CD4-positive, alpha-beta T cell (primary cell): ENCODE measurements at places on chromosomes 6 and 20. TPM values are rescaled to one million over a fixed set of nuclear protein-coding genes. Genes with fewer than 3 reads are reported as not detected.

DNA sequence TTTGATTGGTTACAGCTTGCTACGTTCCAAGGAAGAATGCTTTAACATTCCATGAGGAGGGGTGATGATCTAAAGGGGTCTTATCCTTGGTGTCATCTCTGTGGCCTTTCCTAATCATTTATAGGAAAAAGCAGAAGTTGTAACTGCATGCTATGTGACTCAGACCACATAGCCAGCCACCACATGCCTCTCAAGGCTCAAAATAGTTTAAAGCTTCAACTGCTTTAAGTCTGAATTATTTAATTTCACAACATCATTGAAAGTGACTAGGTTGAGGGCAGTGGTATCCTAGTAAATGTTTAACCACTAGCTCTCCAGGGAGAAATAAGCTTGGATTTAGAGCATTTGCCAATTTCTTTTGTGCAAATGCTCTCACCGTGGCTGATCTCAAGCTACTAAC, 29.7 kb downstream of the MC3R start:
- no peak for DNase-seq

IRF4 gene
- total RNA-seq: 20.8 TPM

PSMB1 gene
- 98.8 TPM for total RNA-seq

GRCh38 chr6:19303383-19303782, 533.8 kb upstream of the ID4 start:
- no peak for DNase-seq

DNA sequence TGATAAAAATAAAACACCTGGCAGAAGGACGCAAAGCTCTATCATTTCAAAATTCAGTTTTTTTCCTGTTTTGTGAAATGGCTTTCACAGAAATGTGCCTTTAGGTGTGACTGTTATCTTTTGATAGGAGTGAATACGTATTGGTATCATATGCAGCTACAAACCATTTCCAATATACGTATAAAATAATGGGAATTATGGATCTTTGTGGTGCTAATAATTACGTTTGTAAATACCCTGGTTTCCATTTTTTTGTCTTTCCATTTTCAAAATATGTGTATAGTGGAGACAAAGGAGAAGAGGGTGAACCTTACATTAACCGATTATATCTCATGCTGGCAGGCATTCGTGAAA, 108.7 kb upstream of the GMDS start:
- no peak for DNase-seq

DNA sequence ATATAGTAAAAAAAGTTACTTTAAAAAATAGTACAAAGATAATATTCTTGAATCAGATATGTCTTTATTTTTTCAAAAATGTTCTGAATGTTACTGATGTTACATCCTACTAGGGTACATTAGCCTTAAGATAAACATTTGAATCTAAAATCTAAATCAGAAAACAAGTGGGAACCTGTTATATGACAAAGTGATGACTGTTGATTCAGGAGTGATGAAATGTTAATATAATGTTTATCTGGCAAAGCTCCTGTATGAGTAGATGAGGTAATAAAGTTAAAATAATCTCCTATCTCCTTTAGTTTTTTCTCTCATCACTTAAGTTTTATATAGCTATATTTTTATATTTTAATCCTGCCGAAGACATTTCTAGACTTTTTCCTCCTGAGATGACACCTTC, 4.2 kb downstream of the DOP1A start:
- no peak for DNase-seq

- DNase-seq: no peak
These were observed 75.5 kb upstream of the CCDC167 start for GRCh38 chr6:37575221-37575620.

DNA sequence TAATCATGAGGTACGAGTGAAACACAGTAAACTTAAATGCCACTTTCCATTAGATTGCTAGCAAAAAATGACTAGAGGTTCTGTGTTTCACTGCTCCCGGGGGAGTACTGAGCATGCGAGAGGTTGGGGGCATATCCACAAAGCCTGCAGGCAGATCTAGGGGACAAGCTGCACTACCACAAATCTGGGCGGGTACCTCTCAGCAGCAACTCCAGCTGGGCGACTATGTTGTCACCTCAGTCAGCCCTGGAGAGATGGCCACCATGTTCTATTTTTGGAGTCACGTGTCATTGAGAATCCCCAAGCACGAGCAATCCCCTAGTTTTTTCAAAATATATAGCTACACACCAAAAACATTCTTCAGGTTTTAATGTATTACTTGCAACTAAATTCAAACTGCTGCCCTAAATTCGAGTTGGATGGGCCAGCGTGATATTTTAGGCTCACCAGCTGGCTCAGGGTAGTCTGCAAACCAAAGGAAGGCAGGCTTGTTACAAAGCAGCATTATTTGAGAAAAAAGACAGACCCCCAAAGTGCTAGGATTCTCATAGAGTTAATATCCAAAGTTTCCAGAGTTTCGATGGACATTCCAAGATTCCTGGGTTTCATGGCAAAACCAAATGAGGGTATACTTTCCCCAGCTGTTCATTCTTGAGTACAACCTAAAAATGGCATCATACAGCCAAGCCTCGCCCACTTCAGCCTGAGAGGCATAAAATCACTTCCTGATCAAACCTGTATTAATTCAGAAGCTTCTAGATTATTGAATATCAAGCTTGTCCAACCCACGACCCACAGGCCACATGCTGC, 24.1 kb upstream of the MYLIP start:
- no peak for DNase-seq

GRCh38 chr6:40139447-40139846, 205.2 kb upstream of the MOCS1 start:
- no peak for DNase-seq

DNA sequence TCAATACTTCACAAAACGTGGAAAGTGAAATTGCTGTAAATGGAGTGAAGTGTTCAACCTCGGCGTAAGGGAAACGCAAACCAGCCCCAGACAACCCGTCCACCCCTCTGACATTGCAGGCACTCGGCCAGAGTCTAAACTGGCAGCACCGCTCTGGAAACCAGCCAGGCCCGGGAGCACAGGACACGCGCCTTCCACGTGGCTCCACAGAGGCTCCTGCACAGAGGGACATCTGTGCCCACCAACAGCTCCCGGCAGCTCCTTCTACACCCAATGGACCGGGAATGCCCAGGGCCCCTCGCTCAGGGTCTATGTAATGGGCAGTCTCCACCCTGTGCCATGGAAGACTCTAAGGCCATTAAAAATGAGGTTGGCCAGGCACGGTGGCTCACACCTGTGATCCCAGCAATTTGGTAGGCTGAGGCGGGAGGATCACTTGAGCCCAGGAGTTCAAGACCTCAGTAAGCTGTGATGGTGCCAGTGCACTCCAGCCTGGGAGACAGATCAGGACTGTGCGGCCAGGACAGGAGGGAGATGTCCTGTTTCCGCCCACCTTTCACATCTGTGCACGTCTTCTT, 3.4 kb upstream of the HELZ2 start:
- DNase-seq: no peak

- DNase-seq: no peak
These were observed 26.1 kb upstream of the HLA-E start for GRCh38 chr6:30463242-30463641.

- no peak for DNase-seq
These were observed 10.7 kb downstream of the MAPRE1 start for GRCh38 chr20:32830437-32830836.

- no peak for DNase-seq
These were observed 579.1 kb downstream of the DOK5 start for GRCh38 chr20:55054453-55054852.

DNA sequence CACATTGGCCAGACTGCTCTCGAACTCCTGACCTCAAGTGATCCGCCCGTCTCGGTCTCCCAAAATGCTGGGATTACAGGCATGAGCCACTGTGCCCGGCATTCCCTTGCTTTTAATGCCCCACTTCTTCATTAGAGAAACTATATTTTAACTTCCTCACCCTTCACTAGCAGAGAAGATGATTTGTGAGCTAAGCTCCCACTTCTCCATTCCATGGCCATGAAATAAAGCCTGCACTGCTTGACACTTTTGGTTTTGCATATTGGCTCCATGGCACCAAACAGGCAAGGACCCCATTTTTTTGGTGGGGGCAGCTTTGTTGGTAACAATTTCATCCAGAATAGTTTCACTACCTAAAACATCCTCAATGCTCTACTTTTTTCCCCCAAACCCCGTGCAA, 145.3 kb downstream of the TFAP2B start:
- no peak for DNase-seq

GRCh38 chr6:163958646-163959045, 544.1 kb downstream of the QKI start:
- no peak for DNase-seq

SMIM13 gene
- 4.6 TPM for total RNA-seq

RSPO3 gene
- total RNA-seq: not detected

GLP1R gene
- not detected for total RNA-seq

PI3 gene
- not detected for total RNA-seq

DNA sequence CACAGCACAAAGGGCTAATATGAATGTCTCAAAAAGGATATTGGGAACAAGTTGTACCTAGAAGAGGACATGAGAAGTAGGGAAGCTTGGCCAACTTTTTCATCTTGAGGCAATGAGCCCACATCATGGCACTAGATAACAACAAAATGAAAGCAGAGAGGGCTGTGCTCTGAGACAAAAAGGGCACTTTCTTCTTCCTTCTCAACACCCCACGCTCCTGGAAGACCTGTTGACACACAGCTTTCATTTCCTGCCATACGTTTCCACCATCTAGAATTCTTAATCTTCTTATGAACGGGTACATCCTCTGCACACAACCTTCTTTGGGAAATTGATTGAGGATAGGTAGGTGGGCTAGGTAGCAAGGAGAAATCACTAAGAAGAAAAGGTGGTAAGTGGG, 187.8 kb upstream of the STXBP5 start:
- DNase-seq: no peak

TCF21 gene
- total RNA-seq: not detected

GRCh38 chr6:33692760-33693158, 18.7 kb downstream of the UQCC2 start:
- peak; percentile 43 for DNase-seq

- DNase-seq: no peak
These were observed 1.7 kb downstream of the NUDT3 start for GRCh38 chr6:34390531-34391472.

- peak; percentile 30 for DNase-seq
These were observed 38.7 kb upstream of the ZBP1 start for GRCh38 chr20:57658833-57659516.

DNA sequence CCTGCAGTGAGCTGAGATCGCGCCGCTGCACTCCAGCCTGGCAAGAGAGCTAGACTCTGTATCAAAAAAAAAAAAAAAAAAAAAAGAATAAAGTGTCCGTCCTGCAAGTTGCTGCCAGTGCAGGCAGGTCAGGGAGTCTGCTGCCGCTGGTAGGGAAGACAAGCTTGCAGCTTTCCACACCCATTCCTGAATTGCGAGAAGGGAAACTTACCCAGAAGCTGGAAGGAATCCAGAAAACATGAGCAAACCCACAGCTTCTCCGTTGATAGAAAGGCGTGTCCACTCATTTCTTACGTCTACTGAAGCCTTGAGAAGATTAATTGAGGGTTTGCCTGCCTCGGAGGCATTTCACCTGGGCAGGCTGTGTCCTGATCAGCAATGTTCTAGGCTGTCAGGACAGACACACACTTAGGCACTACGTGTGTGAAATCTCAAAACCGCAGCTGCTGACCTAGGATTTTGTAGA, 61.6 kb upstream of the DSP start:
- no peak for DNase-seq

GRCh38 chr6:134510142-134510541, 192.2 kb upstream of the SGK1 start:
- no peak for DNase-seq

- DNase-seq: no peak
These were observed 44.0 kb upstream of the CTNNBL1 start for GRCh38 chr20:37649676-37650370.

HDGFL1 gene
- total RNA-seq: not detected

C20orf141 gene
- total RNA-seq: not detected

- no peak for DNase-seq
These were observed 301.4 kb upstream of the STXBP5 start for GRCh38 chr6:146902846-146903245.

- no peak for DNase-seq
These were observed 156.9 kb downstream of the FAXC start for GRCh38 chr6:99192561-99192960.

GRCh38 chr6:82068721-82069120, 178.8 kb downstream of the IBTK start:
- no peak for DNase-seq

- no peak for DNase-seq
These were observed 28.1 kb downstream of the EPB41L1 start for GRCh38 chr20:36182604-36183154.

DNA sequence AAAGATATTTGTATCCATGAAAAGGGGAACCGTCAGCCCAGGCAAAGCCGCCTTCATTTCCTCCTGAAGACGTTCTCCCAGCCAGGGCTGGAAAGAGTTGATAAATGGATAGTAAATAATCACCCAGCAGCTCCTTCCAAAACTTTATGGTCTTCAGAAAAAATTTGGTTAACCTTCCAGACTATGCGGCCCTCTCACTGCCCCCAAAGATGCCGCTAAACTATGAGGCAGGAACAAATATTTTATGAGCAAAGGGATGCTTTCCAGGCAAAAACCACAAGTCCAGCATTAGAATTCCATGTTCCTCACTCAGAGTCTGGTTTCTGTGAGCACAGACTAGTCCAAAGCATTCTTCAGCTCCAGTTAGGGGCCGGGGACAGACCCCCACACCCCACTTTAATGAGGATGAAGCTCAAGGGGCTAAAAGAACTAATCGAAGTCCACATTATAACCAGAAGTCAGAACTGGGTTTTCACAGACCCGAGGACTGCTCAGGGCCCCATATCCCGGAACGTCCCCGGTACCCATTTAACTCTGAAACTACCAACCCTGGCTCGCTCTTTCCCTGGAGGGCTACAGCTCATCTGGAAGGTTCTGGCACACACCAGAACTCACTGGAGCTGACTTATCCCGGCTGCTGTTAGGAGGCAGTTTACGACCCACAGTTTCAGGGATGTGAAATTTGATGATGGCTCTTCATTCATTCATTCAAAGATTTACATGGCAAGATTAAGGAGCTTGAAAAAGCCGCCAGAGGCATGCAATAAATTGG, 29.4 kb downstream of the BMP7 start:
- DNase-seq: no peak

DNA sequence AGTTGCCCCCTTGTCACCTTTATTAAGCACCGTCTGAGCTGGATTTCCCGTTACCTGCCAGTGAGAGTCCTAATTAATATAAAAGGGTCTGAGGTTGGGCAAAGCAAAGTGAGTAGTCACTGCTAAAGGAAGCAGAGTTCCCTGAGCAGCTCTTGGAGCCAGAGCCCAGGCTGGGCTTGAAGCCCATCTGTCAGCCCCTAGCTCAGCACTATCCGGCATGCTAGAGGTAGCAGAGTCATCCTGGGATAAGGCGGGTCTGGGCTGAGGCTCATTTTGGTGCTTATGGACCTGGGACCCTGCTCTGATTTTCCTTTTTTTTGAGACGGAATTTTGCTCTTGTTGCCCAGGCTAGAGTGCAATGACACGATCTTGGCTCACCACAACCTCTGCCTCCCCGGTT, 46.2 kb downstream of the ADNP start:
- DNase-seq: no peak

GRCh38 chr6:136952714-136953260, 30.7 kb downstream of the SLC35D3 start:
- DNase-seq: no peak

GRCh38 chr6:131980791-131981623, 29.8 kb upstream of the CCN2 start:
- no peak for DNase-seq

- DNase-seq: no peak
These were observed 647.9 kb upstream of the AGPAT4 start for GRCh38 chr6:161921602-161922395.

ARMH2 gene
- not detected for total RNA-seq
